IMR-90 (cell line): ENCODE measurements at places on chromosomes 6 and 20. TPM values are rescaled to one million over a fixed set of nuclear protein-coding genes. Genes with fewer than 3 reads are reported as not detected.
A peak's percentile ranks its signal among the peaks of the same experiment; 100 is the strongest.

- H3K4me1 ChIP-seq = peaks cover 3% of the 10 kb centered on the region; the same call in 1 of the 2 replicates
- no peak overlapping the region for H3K27ac ChIP-seq
- peak; percentile 41 for DNase-seq
- H3K4me3 ChIP-seq = no peak overlapping the region
Measured at GRCh38 chr6:41093729-41094128, 21.0 kb downstream of the NFYA start.

Gene ARFGEF3
- total RNA-seq = under 0.01 TPM in 2 replicates

- H3K4me1 ChIP-seq = peaks cover 6% of the 10 kb centered on the region
- H3K36me3 ChIP-seq = no peaks in the 10 kb centered on the region
- no peaks in the 10 kb centered on the region for H3K27me3 ChIP-seq
Measured at GRCh38 chr6:5132731-5133130, 47.6 kb downstream of the PPP1R3G start.

- no peak overlapping the region for H3K4me3 ChIP-seq
- peak; percentile 69 for DNase-seq
- no peaks in the 10 kb centered on the region for H3K27me3 ChIP-seq
- H3K4me1 ChIP-seq = peaks cover 23% of the 10 kb centered on the region
Measured at GRCh38 chr6:1670711-1671462, 61.2 kb downstream of the FOXC1 start.
